ENCODE measurements at places on chromosomes 3 and 15.

DNA sequence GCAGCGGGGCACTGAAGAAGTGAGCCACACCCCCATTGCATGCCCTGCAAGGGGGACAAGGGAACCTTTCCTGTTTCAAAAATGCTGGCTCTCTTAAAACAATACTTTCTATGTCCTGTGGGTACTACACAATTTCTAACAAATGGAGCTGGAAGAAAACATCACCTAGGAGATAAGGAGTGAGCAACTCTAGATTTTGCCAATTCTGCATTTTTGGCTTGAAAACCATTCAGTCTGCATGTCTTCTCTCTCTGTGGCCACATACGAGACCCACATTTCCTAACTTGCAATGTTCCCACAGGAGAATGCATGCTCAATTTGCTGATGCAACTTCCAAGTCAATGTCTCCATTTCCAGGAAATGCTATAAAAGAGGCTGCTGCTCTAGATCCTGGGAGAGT lies 662.0 kb downstream of the SQOR start:
- DNase-seq = no peak

- DNase-seq = no peak
Observed at GRCh38 chr3:141979050-141979671, 102.7 kb downstream of the ATP1B3 start.

GRCh38 chr15:25171856-25172687 lies 217.3 kb downstream of the SNRPN start:
- no peak for DNase-seq

DNA sequence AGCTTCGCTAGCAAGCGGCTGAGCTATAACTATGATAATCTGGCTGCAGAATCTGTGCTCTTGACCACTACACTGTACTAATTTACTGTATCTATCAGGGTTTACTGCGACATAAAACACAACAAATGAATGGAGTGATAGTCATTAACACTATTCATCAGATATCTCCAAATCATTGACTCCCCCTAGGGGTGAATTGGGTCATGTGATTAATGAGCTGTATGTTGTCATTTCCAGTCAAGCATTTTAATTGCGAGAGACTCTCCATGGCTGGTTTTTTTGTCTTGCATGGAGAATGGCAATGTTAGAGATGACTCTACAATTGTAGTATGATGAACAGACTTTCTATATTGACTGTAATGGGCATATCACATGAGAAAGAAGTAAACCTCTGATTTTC lies 10.5 kb upstream of the TM4SF18 start:
- no peak for DNase-seq

DNA sequence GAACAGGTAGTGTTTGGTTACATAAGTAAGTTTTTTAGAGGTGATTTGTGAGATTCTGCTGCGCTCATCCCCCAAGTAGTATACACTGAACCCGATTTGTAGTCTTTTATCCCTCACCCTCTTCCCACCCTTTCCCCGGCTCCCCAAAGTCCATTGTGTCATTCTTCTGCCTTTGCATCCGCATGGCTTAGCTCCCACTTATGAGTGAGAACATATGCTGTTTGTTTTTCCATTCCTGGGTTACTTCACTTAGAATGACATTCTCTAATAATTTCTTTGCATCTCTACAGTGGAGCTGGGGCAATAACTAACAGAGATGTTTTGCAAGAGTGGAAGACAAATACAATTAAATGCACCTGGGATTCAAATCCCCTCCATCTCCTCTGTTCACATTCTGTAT lies 93.2 kb downstream of the TP63 start:
- DNase-seq = no peak

GRCh38 chr15:47803767-47804166 lies 86.5 kb downstream of the SEMA6D start:
- DNase-seq = no peak

GRCh38 chr3:49489247-49489646 lies 19.2 kb downstream of the DAG1 start:
- no peak for DNase-seq

GRCh38 chr15:70293591-70294470 lies 196.1 kb upstream of the TLE3 start:
- DNase-seq = no peak

Measured in CD4-positive, alpha-beta T cell treated with Interleukin-15 for 4 hours (primary cell).